Mucosa of gallbladder (tissue), 1 donor: ENCODE measurements at places on chromosomes 3 and 15. TPM values are rescaled to one million over a fixed set of nuclear protein-coding genes. Genes with fewer than 3 reads are reported as not detected.

DNA sequence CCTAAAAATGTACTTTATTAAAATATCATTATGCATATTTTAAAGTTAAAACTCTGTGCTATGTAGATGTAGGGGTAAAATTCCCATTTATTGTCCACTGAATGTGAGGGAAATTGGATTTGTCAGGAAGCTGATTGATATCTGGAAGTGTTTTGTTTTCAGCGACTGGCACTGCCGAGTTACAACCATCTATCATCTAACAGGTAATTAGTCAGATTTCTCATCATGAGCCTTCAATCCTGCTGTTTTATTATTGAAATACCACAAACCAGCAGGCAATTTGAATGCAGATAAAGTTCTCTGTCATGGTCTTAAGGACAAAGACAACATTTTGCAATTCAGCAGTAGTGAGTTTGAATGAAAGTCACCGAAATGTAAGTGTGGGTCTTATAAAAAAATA, 40.5 kb downstream of the ZIC1 start:
- DNase-seq, result no peak

GRCh38 chr3:136653628-136654027, 98.5 kb downstream of the STAG1 start:
- DNase-seq, result no peak

Gene ANKUB1
- not detected for total RNA-seq

DNA sequence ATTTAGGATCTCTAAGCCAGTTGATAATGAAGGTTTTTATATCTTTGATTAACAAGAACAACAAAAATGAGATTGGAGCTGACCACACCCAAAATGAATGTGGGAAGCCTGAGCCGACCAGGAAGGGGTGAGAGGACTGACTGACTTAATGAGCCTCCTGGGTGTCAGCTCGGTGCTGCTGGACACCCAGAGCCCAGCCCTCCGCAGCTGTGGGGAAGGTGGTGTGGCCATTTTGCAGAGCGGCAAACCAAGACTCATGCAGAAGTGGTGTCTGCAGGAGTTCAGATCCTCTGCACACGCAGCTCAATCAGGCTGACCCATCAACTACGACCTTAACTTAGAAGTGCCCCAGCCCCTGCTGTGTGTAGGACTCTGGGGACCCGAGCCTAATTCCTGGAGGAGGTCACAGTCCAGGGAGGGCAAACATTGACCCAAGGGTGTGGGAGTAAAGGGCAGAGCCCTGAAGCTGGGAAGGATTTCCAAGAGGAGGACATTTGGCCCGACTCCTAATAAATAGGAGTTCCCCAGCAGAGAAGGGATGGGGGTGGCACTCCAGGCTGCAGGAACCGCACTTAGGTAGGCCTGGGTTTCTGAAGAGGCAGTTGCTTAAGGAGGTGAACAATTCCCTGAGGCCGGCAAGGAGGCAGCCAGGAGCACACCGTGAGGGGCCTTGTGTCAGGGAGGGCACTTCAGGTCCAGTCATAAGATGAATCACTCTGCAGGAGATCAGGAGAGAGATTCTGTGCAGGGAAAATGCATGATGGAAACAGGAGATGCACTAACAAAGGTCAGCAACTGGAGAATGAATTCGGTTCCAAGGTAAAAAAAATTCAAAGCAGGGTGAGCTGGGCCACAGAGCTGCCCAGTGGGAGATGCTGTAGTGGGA, 197.1 kb upstream of the TPM1 start:
- no peak for DNase-seq

Gene LRRN1
- total RNA-seq, result 33.0 TPM

Gene MELTF
- 2.8 TPM for total RNA-seq

- no peak for DNase-seq
Observed at GRCh38 chr15:83299462-83299861, 15.0 kb upstream of the BNC1 start.

Gene BUB1B
- total RNA-seq, result 1.4 TPM

Gene ETV5
- total RNA-seq, result 23.4 TPM

GRCh38 chr15:78598348-78598747, 22.4 kb downstream of the CHRNA3 start:
- no peak for DNase-seq

DNA sequence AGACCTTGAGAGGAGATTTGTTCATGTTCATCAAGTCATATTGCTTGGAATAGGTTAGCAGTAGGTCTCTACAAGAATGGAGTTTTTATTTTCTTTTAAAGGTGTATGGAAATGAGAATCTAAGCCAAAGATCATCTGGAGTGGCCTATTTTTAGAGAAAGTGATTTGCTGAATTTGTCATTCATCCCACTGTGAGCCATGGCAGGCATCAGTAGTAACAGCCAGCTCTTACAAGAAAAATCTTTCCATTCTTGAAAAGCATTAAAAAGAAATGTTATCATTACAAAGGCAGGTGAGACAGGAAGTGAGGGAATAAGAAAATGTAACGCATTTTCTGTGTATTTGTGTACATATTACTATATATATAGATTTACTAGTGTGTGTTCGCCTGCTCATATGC, 29.6 kb downstream of the STAC start:
- no peak for DNase-seq
